ENCODE measurements at places on chromosomes 11 and 22. TPM values are rescaled to one million over a fixed set of nuclear protein-coding genes. Genes with fewer than 3 reads are reported as not detected.

RCOR2 gene
- polyA plus RNA-seq = not detected

DNA sequence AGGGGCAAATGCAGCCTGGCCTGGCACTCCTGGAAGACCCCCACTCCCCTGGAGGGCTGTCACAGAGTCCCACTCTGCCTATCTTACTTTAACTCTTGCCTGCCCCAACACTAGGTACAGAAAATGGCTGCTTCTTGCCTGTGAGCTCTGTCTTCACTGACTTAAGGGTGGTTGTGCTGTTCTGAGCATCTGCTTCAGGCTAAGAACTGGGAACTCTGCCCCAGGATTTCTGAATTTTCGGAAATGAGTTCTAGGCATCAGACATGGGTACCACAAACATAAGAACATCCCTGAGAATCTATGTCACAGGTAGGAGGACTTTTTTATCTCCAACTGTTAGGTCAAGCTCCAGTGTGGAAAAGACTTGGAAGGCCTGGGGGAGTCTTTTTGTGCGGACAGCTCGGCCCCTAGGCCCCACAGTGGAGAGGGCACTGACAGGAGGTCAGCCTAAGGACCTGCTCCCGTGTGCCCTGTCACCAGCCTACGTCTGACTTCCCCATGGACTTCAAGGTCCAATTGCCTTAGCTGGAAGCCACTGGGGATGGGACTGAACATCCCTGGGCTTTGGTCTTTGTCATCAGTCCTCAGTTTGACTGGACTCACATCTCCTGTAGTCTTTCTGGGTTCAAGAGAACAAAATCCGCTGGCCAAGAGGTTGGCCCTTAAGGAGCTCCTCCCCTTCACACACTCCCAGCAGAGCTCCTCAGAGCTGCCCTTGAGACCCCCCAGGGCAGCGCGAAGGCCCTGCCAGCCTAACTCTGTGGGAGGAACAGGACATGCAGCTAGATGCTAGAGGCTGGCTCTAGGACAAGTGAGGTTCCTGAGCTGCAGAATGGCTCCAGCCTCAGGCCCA is 31.9 kb downstream of the PPP2R1B start:
- peaks cover 7% of the 10 kb centered on the region for H3K4me1 ChIP-seq
- DNase-seq = no peak

- no peaks in the 10 kb centered on the region for H3K27me3 ChIP-seq
- no peak overlapping the region for H3K4me3 ChIP-seq
- peaks cover 9% of the 10 kb centered on the region for H3K4me1 ChIP-seq
- H3K27ac ChIP-seq = no peak overlapping the region
These were observed 34.5 kb upstream of the CYB5R3 start for GRCh38 chr22:42683578-42684283.

DNA sequence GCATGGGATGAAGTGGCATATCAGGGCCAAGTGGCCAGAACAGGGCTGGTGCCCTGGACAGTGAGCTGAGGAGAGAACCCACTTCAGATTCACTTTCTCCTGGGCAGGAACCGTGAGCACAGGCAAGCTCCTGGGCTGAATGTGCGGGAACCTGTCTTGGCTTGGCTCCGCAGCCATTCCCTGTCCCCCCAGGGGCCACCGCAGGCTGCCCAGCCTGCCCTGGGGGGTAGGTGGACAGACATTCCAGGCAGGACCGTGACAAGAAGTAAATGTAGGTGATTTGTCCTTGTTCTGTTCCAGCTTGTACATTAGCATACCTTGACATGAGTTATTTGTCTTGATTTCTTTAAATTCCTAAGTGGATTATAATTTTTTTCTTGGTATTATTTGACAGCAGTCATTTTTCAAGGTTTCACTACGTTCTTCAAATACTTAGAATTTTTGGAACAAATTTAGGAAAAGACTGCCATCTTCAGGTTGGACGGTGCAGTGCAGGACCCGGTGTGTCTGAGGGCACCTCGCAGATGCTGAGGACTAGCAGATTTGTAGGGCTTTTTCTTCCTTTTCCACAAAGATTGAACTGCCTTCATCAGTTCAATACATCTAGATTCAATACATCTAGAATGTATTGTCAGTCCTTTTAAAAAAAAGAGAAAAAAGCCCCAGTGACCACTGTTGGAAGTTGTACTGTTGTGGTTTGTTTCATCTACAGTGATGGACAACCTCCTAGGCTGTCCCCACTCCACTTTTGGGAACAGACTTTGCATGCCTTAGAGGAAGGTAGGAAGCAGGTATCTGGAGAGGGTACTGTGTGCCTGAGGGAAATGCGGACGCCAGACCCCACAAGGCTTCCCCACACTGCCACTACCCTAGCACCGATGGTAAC is 115.1 kb upstream of the RASSF10 start:
- no peaks in the 10 kb centered on the region for H3K36me3 ChIP-seq
- H3K27ac ChIP-seq = no peak overlapping the region
- DNase-seq = no peak
- H3K4me1 ChIP-seq = no peaks in the 10 kb centered on the region
- H3K4me3 ChIP-seq = no peak overlapping the region

Measured in naive B cell (primary cell).